ENCODE measurements at places on chromosomes 4 and X. TPM values are rescaled to one million over a fixed set of nuclear protein-coding genes. Genes with fewer than 3 reads are reported as not detected.

Gene ACSL1
- 156 TPM for total RNA-seq

- no peaks in the 10 kb centered on the region for H3K36me3 ChIP-seq
- H3K27me3 ChIP-seq = peaks cover 5% of the 10 kb centered on the region
Observed at GRCh38 chrX:38563030-38563429, 1.7 kb downstream of the TSPAN7 start.

DNA sequence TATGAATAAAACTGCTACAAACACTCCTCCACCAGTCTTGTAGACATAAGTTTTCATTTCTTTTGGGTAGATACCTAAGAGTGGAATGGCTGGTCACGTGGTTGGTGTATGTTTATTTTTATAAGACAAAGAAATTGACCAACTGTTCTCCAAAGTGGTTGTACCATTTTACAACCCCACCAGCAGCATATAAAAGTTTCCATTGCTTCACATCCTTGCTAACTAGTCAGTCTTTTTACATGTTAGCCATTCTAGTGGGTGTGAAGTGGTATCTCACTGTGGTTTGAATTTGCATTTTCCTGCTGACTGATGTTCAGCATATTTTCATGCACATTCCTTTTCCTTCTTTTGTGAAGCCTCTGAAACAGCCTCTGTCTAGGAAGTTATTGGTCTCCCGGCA, 76.2 kb upstream of the ADGRG2 start:
- H3K4me1 ChIP-seq = no peaks in the 10 kb centered on the region
- DNase-seq = no peak
- H3K4me3 ChIP-seq = no peak overlapping the region
- no peak overlapping the region for H3K27ac ChIP-seq
- peaks cover 9% of the 10 kb centered on the region for H3K27me3 ChIP-seq
- H3K36me3 ChIP-seq = no peaks in the 10 kb centered on the region

Gene SSX3
- total RNA-seq = not detected

DNA sequence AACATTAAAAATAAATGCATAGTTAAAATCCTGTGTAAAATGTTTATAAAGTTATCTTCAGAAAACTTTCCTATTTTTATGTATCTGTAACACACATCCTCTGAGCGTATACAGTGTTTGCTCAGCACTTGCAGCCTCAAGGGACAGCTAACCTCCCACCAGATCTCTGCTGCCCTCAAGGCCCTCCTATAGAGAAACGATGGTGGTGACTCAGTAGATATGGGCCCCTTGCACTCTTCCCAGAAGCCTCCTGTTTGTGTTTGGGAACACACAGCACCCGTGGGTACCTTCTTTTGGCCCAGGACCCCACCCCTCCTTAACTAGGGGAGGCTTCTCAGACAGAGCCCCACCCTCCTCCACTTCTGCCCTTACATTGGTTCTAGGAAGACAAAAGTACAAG, 26.7 kb downstream of the PJA1 start:
- H3K4me1 ChIP-seq = peaks cover 21% of the 10 kb centered on the region
- DNase-seq = no peak
- H3K4me3 ChIP-seq = no peak overlapping the region
- H3K27ac ChIP-seq = no peak overlapping the region
- H3K27me3 ChIP-seq = peaks cover 3% of the 10 kb centered on the region

- no peak overlapping the region for H3K4me3 ChIP-seq
- no peaks in the 10 kb centered on the region for H3K36me3 ChIP-seq
- H3K27ac ChIP-seq = no peak overlapping the region
- H3K4me1 ChIP-seq = no peaks in the 10 kb centered on the region
- no peak for DNase-seq
Observed at GRCh38 chrX:151042842-151043241, 59.7 kb downstream of the HMGB3 start.
